Activated gamma-delta T cell treated with Interleukin-2 at 50 U/mL for 16 hours (primary cell): ENCODE measurements at places on chromosomes 2 and 18.

- no peak for DNase-seq
Observed at GRCh38 chr18:66682855-66683322, 79.0 kb upstream of the CDH19 start.

DNA sequence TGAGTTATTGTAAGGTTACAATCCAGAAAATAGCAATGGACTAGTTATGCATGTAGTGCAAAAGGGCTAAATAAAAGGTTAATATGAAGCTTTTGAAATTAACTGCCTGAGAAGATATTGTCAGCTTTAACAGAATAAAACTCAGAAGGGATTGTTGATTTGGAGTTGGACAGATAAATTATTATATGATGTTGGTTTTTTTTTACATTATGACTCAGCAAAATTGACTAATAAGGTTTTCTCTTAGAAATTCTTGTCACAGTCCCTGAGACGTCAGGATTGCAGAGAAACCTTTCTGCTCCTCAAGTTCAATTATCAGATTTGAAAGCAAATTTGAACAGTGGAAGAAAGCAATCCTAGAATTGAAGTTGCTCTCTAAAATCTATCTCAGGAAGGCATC, 946.9 kb downstream of the CBLN2 start:
- no peak for DNase-seq

DNA sequence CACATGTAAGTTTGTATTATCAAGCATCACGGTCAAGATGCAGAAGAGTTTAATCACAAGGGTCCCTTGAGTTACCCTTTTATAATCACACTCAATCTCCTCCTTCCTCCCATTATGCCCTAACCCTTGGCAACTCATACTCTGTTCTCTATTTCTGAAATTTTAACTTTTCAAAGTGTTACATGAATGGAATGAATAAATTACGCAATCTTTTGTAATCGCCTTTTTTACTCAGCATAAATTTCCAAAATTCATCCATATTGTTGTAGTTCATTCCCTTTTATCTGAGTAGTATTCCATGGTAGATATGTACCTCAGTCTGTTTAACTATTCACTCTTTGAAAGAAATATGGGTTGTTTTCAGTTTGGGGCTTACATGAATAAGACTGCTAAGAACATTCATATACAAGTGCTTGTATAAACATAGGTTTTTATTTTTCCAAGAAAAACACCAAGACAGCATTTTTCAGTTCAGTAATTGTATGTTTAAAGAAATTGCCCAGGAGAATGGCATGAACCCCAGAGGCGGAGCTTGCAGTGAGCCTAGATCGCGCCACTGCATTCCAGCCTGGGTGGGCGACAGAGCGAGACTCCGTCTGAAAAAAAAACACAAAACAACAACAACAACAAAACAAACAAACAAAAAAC, 430.9 kb upstream of the KCNH7 start:
- DNase-seq = no peak

GRCh38 chr2:132977812-132978529, 308.0 kb upstream of the LYPD1 start:
- DNase-seq = no peak

GRCh38 chr2:43368483-43369385, 142.3 kb upstream of the ZFP36L2 start:
- no peak for DNase-seq

GRCh38 chr2:1987379-1987778, 243.1 kb upstream of the PXDN start:
- DNase-seq = no peak

DNA sequence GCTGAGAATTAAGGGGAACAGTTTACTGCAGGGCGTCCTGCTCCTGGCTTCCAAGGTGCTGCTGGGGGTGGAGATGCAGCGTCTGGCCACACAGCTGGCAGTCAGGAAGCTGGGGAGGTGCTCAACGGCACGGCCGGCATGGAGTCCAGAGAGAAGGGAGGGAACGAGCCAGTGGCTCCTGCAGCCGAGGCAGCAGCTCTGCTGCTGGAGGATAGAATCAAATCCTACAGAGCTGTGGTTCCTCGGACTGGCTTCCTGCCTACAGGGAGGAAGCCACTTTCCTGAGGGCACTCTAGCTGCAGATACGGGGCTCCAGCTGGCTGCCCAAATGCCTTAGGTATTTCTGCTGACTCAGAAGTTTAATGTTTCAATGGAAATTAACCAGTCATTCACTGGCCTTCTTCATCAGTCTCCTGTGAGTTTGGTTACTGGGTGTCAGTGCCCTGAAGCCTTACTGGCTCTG, 266.3 kb downstream of the TWIST2 start:
- DNase-seq = no peak

GRCh38 chr18:79377187-79377891, 18.4 kb upstream of the NFATC1 start:
- no peak for DNase-seq

DNA sequence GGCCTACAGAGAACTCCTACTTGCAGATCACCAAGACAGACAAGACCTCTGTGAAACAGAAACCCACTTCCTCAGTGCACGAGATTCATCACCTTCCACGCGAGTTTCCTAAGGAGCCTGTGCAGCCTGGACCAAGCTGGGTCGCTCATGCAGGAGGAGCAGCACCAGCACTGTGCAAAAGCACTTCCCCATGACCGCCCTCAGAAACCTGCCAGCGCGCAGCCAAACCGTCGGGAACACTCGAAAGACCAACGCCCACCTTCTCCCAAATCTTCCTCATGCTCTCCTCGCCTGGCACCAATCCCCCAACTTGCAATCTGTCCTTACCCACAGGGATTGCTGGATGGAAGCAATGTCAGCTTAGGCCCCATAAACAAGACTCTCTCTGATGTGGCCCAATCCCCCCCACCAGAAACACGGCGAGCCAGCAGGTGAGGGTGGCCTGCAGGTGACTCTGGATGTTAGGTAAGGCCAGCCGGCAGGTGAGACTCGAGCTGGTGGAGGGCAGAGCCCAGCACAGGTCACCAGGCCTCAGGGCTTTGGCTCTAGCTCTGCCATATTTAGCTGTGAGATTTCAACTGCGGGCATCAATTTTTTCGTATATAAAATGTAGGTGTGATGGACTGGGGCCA, 69.4 kb downstream of the PXDN start:
- DNase-seq = no peak

DNA sequence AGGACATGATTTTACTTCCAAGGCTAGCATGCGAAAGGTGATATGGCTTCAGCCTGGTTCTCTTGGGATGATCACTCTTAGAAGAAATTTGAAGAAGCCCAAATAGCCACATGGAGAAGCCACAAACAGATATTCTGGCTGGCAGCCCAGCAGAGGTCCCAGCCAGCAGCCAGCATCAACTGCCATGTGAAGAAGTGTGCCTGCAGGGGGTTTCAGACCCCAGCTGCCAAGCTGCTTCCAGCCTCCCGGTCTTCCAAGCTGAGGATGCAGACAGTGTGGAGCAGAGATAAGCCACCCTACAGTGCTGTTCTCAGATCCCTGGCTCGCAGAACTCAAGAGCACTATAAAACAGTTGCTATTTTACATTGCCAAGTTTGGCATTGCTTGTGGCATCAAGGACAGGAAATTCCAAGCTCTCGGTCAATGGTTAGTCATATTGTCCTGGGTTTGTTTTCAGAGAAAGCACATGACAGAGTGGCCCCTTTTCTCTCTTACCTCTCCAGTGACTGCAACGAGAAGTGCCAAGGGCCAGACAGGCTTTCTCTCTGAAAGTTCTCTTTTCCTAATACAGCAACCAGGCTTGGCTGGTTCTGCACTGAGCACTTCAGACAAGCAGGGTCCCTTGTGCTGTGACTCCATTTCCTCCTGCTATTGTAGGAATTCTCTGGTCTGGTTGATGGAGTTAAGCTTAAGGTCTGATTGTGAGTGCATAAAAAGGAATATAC, 223.7 kb downstream of the ANKRD30B start:
- DNase-seq = no peak

DNA sequence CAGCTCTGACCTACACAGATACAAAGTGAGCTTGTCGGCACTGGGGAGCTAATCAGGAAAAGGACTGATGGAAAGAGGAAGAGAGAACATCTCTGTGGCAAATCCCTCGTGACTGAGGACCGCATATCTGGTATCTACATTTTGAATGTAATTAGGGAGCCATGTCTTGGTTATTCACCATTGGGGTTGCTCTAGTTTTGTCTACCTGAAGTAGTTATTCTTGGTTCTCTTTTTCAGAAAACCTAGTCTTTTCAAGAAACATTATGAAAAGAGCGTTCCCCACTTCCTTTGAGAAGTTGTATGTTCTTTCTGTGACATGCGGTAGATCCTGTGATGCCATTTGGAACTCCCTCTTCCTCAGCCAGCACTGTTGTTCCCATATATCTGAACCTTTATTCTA, 104.4 kb downstream of the DOCK10 start:
- DNase-seq = no peak

DNA sequence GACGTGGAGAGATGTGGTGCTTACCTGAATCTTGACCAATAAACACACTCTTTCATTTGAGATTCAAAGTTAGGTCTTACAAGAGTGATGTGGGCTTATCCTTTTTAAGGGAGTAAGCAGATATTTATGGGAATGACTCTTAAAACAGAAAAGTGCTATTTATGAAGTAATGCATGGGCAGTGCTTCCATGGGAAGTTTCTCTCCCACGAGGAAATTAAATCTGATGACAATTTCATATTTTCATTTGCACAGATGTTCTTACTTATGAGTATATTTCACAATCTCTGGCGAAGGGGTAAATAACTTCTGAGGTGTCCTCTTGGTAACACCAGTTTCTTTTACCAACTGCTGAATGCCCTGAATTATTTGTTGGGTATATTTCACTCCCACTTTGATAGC, 21.0 kb downstream of the PNPT1 start:
- no peak for DNase-seq

DNA sequence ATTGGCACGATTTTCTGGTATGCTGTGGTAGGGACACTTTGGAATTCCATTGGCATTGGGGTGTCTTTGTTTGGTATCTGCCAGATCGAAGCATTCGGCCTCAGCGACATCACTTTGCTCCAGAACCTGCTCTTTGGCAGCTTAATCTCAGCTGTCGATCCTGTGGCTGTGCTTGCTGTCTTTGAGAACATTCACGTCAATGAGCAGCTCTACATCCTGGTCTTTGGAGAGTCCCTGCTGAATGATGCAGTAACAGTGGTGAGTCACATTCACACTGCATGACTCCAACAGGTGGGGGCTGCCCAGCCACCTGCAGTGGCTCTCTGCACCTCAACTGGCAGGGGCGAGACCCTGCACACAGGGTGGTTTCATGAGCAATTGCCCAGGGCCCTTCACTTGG, 38.4 kb downstream of the SLC9A2 start:
- DNase-seq = no peak

- DNase-seq = no peak
Observed at GRCh38 chr2:160993654-160994061, 166.6 kb upstream of the TANK start.

DNA sequence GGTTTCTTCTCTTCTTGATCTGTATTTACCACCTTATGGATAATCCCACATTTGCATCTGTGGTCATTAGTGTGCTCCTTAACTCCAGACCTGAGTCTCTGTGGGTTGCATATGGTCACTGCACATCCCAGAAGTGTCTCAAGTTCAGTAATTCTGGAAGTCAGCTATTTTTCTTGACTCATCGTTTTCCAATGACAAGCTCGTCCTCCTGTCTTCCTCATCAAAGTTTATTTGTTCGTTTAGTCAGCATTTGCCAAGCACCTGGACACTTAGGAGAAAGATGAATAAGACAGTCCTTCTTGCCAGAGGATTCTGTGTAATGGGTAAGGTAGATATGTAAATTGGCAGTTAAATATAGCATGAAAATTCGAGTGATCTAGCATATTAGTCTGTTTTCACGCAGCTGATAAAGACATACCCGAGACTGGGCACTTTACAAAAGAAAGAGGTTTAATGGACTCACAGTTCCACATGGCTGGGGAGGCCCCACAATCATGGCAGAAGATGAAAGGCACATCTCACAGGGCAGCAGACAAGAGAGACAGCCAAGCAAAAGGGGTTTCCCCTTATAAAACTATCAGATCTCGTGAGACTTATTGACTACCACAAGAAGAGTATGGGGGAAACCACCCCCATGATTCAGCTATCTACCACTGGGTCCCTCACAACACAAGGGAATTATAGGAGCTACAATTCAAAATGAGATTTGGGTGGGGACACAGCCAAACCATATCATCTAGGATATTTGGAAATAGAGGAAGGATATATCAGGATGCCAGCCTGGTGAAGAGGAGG, 19.4 kb downstream of the FASTKD2 start:
- DNase-seq = no peak

DNA sequence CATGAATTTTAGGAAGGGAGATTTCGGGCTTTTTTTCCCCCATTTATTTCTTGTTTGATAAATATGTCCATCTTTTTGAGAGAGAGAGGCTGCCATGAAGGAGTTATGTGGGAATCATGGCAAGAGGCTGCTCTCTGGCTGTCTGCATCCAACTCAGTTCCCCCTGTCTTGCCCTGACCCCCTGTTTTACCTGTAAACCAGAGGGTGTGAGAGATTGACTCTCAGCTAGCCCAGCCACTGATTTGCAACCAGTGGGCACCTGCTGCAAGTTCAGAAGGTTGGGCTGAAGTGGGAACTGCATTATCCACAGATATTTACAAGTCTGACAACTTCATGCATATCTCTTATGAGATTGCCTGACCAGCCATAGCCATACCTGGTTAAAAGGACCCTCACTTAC, 625.4 kb upstream of the FANCL start:
- no peak for DNase-seq

DNA sequence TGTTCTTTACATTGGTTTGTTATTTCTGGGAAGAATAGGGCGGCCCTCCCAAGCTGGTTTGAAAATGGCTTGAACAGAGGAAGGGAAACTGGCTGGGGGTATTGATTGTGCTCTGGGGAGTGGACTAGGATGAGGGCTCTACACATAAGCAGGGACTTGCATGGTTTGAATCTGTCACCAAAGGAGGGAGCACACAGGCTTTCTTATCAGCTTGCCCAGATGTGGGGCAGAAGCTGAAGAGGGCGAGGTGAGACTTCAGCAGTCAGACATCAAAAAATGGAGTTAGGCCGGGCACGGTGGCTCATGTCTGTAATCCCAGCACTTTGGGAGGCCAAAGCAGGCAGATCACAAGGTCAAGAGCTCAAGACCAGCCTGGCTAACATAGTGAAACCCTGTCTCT, 7.2 kb upstream of the RAB12 start:
- no peak for DNase-seq

GRCh38 chr2:24491542-24492420, 727 bp downstream of the NCOA1 start:
- DNase-seq = peak; percentile 52

DNA sequence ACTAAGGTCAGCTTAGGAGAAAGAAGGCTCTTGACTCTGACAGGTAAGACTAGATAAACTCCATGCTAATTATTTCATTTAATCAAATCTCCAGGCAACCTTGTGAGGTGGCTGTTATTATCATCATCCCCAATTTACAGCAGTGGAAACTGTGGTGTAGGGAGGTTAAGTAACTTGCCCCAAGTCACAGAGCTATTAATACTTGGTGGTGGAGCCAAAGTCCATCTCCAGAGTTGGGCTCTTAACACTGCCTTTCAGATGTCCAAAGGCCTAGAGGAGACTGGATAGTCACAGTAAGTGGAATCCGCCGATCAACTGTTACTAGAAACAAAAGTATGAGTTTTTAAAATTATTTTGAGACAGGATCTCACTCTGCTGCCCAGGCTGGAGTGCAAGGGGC, 46.6 kb upstream of the SP3 start:
- no peak for DNase-seq
